ENCODE measurements at places on chromosomes 2 and 18.

DNA sequence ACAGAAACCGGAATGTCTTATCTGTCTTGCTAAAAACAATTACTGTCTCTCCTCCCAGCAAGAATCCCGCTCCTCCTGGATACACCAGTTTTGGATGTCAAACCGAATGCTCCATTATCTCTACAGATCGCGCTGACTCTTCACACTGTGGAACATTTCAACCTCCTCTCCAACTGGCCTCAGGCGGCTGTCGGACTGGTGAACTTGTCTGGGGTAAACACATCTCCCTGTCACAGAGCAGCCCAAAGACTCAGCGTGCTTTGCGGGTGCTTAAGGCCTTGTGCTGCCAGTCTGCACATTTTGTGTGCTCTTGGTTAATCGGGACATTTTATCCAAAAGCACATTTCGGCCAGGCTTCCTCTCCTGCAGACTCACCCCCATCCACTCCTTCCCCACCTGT lies 173.1 kb downstream of the ICOS start:
- DNase-seq, result no peak

DNA sequence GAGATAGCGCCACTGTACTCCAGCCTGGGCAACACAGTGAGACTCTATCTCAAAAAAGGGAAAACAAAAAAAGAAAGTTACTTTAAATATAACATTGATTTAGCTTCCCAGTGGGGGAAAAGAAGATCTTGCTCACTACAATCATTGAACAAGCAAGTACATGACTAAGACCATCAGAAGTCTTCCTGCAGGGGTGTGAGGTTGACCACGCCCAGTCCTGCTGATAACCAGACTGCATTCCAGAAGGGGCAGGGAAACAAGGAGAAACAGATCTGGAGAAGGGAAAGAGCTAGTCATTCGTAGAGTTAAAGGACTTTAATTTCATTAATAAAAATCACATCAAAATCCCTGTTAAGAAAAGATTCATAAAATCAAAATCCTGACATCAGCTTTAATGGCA lies 77.5 kb downstream of the EPHA4 start:
- DNase-seq, result no peak

DNA sequence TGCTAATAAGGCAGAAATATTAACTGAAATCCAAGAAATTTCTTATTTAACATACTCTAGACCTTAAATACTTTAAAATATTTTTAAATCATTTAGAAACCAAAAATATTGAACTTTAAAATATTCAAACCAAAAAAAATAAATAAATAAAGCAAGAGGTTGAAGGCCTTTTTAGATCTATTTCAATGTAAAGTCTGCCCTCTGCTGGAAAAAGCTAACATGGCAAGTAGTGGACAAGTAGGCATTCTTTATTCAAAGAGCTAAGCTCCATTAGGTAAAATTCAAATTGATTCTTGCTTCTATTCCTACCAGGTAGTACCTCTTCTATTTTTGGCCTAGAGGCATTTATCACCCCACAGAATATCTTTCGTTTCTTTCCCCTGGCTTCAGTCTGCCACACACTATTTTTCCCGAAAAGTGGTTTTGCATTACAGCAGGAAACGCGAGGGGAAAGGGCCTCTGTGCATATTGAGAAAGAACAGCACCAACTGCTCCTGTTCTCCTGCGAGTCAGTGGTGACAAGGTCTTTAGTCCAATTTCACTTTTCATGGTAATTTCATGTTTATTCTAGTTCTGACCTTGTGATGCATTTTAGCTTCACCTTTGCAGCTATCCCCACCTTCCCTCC lies 20.4 kb downstream of the IFIH1 start:
- peak; percentile 68 for DNase-seq

- no peak for DNase-seq
Measured at GRCh38 chr2:218465987-218466633, 47.2 kb downstream of the VIL1 start.

DNA sequence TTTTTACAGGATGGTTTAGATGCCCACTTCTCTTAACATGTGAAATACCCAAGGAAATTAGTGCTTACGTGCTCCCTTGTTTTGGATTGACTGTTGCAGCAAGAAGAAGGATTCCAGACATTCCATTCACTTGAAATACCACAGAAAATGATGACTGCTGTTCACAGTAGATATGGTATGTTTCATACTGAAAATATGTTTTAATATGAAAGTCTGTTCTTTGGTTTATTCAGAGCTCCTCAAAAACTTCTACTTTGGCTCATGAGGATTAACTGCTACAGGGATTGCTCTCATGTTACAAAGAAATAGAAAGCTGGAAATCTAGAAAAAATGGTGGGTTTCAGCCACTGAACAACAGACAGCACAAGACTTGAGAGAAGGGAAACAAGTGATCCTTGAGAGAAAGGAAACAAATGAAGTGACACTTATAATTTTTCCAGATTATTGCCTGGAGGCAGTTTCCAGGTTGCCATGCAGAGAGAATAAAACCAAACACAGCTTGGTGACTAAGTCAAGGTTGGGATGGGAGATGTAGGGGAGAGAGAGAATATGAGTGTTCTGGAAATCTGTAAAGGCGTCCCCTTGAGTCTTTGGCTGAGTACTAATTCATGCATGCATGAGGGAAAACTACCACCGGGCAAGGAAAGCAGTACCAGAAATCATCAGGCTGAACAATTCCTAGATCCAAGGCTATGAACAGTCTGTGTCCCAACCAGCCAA lies 348.1 kb downstream of the CLIP4 start:
- DNase-seq, result no peak

GRCh38 chr2:33083699-33084387 lies 137.1 kb downstream of the LTBP1 start:
- DNase-seq, result peak; percentile 12

- no peak for DNase-seq
Measured at GRCh38 chr2:2580341-2580740, 249.3 kb upstream of the MYT1L start.

GRCh38 chr2:37794717-37795116 lies 123.3 kb upstream of the CDC42EP3 start:
- no peak for DNase-seq
